ENCODE measurements at places on chromosomes 11 and 22.

- no peak for DNase-seq
Measured at GRCh38 chr22:49321477-49322055, 506.1 kb downstream of the BRD1 start.

GRCh38 chr11:47587723-47588326 is 1.3 kb downstream of the FAM180B start:
- DNase-seq, result no peak

DNA sequence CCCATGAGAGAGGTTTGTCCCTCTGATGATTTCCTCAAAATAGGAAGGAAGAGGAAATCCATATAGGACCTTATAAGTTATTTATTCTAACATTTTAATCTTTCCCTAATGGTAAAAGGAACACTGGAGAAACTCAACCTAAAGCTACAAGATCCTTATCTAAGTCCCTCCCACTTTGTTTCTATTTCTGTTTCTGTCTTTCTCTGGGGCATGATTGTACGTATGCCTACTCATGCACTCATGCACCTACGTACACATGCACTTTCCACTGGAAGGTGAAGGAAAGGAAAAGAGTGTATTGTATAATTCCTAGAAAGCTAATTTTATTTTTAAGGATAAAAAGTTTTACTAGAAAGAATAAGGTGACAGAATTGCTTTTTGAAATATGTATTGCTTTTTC is 125.0 kb downstream of the RAB38 start:
- no peak for DNase-seq

GRCh38 chr11:88318017-88318416 is 19.5 kb downstream of the CTSC start:
- no peak for DNase-seq

DNA sequence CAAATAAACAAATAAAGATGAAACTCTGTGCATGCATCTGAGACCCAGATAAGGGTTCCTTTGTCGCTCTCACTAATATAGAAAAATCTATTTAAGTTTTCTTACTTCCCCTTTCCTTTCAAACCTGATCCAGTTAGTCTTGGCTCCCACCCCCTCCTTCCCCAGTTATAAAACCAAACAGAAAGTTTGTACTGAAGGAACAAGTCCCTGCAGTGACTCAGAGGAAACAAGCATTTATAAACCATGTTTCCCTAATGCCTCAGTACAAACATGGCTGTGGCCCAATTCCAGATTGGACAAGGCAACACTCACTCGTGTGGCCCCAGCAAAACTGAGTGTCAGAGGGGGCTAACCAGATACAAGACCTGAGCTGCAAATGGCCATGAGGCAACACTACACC is 65.5 kb upstream of the ARHGAP20 start:
- no peak for DNase-seq

GRCh38 chr22:37739035-37739434 is 42.2 kb downstream of the TRIOBP start:
- DNase-seq, result no peak

Data from hippocampal formation (tissue), 2 donors.